Nucleus accumbens (tissue), 56 donors: ENCODE measurements at places on chromosomes 16 and 17.
A peak's percentile ranks its signal among the peaks of the same experiment; 100 is the strongest.

- no peak for DNase-seq
Measured at GRCh38 chr16:72824027-72824426, 223.9 kb downstream of the ZFHX3 start.

- no peak for DNase-seq
Measured at GRCh38 chr16:88008840-88009239, 57.6 kb downstream of the BANP start.

GRCh38 chr17:77297693-77298666, 157.2 kb downstream of the SEC14L1 start:
- DNase-seq, result no peak

GRCh38 chr17:43550754-43551153, 4.6 kb upstream of the ETV4 start:
- DNase-seq, result no peak

GRCh38 chr16:53091466-53092211, 36.8 kb downstream of the CHD9 start:
- peak; percentile 65 for DNase-seq

DNA sequence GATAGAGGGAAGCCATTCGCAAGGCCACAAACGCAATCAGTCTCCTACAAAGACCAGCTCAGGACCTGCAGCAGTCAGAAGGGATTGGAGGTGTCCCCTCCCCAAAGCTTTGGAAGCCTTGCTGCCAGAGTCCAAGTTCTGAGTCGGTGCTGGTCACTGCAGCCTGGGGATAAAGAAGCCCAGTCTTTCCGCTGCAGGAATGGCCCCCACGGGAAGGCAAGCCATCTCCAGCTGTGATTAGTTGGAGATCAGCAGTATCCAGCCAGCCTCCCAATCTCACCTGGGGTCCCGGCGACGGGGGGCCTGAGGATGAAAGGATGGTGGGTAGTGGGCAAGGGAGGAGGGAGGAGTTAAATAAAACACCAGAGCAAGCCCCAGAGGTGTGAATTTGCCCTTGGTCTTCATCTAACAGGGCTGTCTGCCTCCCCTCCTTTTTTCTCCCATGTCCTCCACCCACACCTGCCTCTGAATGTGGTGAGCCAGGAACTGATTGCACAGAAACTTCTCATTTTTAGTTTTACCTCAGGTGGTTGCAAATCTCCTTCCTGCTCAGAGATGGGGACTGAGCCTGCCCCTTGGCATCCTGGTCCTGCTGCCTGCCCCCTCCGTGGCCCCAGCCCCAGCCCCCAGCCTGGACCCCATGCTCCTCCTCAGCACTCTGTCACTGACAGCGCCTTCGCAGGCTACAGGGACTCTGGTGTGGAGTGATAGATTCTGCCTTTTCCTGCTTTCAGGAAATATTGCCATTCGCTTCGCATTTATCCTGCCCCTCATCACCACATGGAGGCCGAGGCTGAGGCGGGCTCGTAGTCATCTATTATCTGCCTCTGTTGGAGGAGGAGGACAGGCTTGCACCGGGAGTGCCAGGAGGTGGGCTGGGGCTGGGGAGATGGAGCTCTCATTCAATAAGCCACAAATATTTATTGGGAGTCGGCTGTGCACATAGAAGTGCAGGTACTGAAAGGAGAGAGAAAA, 262.9 kb upstream of the SDK2 start:
- no peak for DNase-seq

DNA sequence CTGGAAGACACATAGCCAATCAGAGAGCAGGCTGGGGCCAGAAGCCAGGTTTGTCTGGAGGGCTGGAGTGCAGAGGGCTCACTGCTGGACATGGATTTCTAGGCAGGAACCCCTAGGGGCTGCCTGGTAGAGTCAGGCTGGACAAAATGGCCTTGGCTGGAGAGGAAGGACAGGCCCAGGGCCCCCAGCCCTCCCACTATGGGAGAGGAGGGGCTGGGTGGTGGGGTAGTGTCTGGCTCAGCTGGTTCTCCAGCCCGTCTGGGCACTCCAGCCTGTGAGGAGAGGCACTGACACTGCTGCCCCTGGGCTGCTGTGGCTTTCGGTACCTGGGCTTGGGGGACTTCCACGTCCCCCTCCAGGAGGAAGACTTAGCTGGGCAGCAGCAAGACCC, 21.7 kb upstream of the DOK4 start:
- no peak for DNase-seq

- no peak for DNase-seq
Measured at GRCh38 chr16:68802190-68802589, 41.1 kb upstream of the TANGO6 start.

- DNase-seq, result no peak
Measured at GRCh38 chr17:63390090-63390489, 56.0 kb downstream of the CYB561 start.

DNA sequence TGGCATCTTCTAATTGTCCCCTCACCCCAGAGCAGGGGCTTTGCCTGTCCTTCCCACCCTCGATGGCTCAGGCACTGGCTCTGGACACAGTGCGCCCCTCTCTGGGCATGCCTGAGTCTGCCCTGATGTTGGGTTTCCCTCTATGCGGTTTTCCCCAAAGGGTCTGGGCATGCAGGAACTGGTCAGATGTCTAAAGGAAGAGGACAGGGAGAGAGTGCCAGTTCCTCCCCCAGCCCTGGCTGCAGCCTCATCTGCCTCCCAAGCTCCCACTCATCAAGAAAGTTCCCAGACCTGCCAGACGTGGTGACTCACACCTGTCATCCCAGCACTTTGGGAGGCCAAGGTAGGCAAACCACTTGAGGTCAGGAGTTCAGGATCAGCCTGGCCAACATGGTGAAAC, 41.3 kb upstream of the PABPN1L start:
- DNase-seq, result no peak

DNA sequence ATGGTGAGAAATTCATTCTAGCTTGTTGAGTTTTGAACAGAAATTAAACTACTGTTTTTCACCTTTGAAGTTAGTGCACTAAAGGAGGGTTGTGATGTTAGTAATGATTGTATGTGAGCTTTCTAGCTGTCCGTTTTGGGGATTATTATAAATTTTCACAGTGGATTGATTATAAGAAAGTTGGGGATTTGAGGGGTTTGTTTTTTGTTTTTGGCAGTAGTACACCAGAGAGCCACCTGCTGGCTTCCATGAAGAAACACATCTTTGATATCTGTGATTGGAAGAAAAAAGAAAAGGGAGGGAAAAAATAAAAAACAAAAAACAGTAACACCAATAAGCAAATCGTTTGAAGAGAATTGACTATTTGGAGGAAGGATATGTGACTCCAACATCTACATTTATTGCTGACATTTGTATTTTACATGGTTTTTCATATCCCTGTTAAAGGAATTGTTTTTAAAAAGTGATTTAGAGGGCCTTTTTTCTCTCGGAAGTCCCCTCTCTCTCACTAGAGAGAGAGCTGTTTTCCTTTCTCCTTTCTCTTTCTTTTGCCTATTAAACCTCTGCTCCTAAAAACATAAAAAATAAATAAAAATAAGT, 1469.5 kb upstream of the GOT2 start:
- no peak for DNase-seq

- DNase-seq, result no peak
Measured at GRCh38 chr16:84088695-84089395, 27.9 kb downstream of the MBTPS1 start.

GRCh38 chr17:19978209-19978802, 678 bp upstream of the AKAP10 start:
- no peak for DNase-seq

DNA sequence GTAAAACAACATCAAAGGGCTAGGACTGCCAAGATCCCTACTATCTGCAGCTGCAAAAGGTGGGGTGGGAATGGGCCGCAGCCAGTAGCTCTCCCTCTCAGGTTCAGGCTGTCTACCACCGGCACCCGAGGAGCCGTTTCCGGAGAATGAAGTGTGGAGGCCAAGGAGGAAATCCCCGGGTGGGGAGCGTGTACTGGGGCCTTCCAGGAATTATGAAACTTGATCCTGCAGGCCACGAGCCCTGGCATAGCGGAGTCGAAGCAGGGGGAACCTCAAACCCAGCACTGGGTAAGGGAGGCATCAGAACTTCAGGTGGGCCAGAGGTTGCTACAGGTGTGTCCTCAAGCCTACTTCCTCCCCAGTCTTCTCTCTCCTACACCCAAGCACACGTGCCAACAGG, 5.1 kb downstream of the INPP5K start:
- no peak for DNase-seq

DNA sequence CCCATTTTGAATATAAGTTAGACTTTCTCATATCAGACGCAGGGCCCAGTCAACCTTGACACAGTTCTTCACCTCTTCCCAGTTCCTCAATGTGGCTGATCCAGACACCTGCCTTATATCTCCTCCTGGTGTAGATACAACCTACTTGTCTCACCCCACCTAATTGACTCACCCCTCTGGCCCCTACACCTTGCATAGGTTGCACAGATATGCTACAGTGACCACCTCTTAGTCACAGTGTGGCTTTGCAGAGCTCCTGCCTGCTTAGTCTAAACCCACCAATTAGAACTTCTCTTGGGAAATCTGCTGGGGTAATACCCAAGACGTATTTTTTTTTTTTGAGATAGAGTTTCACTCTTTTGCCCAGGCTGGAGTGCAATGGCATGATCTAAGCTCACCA, 16.8 kb downstream of the CHP2 start:
- DNase-seq, result no peak

- DNase-seq, result no peak
Measured at GRCh38 chr16:57577214-57577613, 34.8 kb downstream of the ADGRG5 start.

DNA sequence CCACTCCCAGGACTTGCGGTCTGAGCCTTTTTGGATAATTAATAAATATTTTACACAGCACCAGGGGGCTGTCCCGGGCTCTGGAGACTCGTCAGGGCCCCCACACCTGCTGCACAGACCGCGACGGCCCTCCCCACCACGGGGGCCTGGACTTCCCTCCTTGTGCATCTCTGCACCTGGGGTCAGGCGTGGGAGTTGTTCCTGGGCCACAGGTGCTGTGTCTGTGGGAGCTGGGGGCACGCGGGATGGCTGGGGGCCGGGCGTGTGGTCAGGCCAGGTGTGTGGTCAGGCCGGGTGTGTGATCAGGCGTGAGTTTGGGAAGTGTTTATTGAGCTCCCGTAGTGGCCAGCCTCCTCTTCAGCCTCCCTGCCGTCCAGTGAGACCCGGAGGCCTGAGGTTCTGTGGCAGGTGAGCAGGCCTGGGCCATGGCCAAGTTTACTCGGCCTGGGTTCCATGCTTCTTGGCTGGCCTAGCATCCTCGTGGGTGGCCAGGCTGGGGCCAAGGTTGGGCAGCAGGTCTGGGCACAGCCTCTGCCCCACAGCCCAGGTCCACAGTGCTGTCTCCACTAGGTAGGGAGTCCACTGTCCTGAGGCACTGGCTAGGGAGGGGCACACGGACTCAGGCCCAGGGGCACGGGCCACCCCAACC, 1.9 kb upstream of the STUB1 start:
- DNase-seq, result no peak

GRCh38 chr17:65559461-65559803, 2.0 kb downstream of the AXIN2 start:
- no peak for DNase-seq

DNA sequence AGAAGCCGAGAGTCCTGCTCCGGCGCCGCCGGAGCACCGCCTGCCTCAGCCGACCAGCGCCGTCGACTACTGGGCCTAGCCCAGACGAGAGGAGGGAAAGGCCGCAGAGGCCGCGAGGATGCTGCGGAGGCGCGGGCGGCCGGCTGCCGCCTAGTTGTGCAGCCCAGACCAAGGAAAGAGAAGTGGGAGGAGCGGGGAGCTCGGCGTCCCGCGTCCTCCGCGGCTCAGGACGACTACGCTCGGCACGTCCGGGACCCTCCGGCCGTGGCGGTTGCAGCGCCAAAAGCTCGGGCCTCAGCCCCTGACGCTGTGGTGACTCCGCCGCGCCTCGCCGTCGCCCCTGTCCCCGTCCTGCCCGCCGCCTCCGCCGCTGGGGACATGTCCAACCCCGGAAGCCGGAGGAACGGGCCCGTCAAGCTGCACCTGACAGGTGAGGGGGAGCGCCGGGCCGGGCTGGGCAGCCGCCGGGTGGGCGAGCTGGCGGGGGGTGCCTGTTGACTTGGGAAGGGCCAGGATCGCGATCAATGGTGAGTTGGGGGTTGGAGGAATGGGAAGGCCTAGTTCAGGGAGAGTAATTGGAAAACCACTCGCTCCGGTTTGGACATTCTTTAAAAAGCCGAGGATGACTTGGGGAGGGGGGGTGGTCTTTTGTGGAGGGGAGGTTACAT, 37.7 kb downstream of the RNF135 start:
- peak; percentile 68 for DNase-seq

DNA sequence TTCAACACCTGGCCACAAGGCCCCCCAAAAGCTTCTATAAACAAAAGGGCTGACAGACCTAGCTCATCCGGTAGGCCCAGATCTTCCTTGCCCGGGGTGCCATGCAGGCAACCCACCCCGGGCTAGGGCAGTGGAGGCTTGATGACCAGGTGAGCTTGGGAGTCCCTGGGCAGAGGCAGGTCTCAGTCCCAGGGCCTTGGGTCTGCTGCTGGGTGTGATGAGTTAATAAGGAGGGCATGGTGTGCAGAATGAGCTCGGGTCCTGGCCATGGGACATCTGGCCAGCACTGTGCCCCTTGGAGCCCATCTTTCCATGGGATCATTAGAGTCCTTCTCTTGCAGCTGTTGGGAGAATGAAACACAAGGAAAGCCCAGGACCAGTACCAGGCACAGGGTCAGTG, 20.2 kb upstream of the MPRIP start:
- DNase-seq, result no peak

- DNase-seq, result no peak
Measured at GRCh38 chr16:23482778-23483177, 27.5 kb downstream of the GGA2 start.

DNA sequence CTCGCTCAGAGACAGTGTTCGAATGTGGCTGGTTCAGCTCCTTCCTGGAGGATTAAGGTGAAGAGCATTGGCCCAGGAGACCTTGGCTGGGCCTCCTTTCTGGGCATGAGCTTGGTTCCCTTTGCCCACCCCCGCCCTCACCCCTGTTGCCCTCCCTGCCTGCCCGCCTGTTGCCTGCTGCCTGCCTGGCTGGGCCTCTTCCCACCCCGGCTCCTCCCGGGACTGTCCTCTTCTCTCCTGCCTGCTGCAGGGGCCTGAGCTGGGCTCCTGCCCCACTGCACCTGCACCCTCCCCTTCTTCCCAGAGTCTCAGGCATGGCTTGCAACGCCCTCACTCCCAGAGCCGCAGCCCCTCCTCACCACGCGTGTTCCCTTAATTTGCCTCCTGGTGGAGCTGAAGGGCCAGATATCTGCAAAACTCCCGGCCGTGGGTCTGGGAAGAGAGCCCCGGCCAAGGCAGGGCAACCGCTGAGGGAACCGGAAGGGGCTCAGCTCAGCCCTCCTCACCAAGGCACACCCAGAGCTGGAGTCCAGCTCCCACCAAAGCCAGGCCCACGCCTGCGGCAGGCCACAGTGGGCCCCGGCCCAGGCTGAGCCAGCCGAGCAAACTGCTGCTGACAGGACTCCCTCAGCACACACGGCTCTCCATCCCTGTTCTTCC, 31.2 kb downstream of the MNT start:
- DNase-seq, result no peak
